ENCODE measurements at places on chromosomes 13 and 19. TPM values are rescaled to one million over a fixed set of nuclear protein-coding genes. Genes with fewer than 3 reads are reported as not detected.

The NAT14 gene
- polyA plus RNA-seq: 47.1 TPM

The RFXAP gene
- 3.6 TPM for polyA plus RNA-seq

The B9D2 gene
- 6.3 TPM for polyA plus RNA-seq

The ZNF256 gene
- polyA plus RNA-seq: 5.7 TPM

The CD33 gene
- 0.06 TPM for polyA plus RNA-seq

The ARHGAP45 gene
- 31.4 TPM for polyA plus RNA-seq

The ZNF85 gene
- 6.1 TPM for polyA plus RNA-seq

The PLVAP gene
- polyA plus RNA-seq: 0.35 TPM

The CACNG7 gene
- 69.8 TPM for polyA plus RNA-seq

The ZNF737 gene
- polyA plus RNA-seq: 6.1 TPM

The SHISA7 gene
- 1.1 TPM for polyA plus RNA-seq

The MUC16 gene
- polyA plus RNA-seq: 0.72 TPM

All from H1 (cell line).